Neural crest cell (in vitro differentiated cells): ENCODE measurements at places on chromosomes 11 and 22. TPM values are rescaled to one million over a fixed set of nuclear protein-coding genes. Genes with fewer than 3 reads are reported as not detected.

The PKDREJ gene
- total RNA-seq: 0.02 TPM in 1 of 2 replicates, not detected in the other

The TNNT3 gene
- total RNA-seq: not detected in 2 replicates

The DNAL4 gene
- 18.0 and 18.9 TPM in 2 replicates for total RNA-seq

The GLYATL2 gene
- total RNA-seq: 2.3 and 2.4 TPM in 2 replicates

The CSF2RB gene
- not detected in 2 replicates for total RNA-seq

The FGF19 gene
- total RNA-seq: 0.21 and 0.34 TPM in 2 replicates

The OSM gene
- total RNA-seq: not detected in 2 replicates

The KLHL35 gene
- total RNA-seq: 9.4 and 11.6 TPM in 2 replicates

The FXYD2 gene
- 0.18 and 0.26 TPM in 2 replicates for total RNA-seq

DNA sequence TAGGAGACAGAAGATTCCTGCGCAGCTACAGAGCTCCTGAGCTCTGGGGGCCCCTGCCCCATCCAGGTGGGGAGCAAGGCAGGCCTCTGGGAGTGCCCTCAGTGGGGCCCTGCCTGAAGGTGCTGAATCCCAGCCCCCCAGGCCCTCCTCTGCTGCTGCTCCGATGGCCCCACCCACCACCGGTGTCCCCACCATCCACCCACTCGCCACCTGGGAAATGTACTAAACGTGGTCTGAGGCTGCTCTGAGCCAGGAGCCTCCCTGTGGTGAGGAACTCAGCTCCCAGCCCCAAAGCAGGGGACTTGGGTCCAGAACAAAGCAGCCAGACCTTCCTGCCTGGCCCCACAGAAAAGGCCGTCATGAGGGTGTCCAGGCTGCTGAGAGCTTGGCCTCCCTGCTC, 289.4 kb downstream of the CTTN start:
- no peak for DNase-seq

- DNase-seq: no peak
Measured at GRCh38 chr11:47289856-47290255, 19.9 kb downstream of the MADD start.

GRCh38 chr11:2466869-2467694, 22.3 kb downstream of the KCNQ1 start:
- no peak for DNase-seq

- DNase-seq: no peak
Measured at GRCh38 chr11:69401715-69402114, 79.7 kb upstream of the LINC01488 start.

- DNase-seq: no peak
Measured at GRCh38 chr22:39169797-39170466, 17.5 kb upstream of the CBX7 start.

DNA sequence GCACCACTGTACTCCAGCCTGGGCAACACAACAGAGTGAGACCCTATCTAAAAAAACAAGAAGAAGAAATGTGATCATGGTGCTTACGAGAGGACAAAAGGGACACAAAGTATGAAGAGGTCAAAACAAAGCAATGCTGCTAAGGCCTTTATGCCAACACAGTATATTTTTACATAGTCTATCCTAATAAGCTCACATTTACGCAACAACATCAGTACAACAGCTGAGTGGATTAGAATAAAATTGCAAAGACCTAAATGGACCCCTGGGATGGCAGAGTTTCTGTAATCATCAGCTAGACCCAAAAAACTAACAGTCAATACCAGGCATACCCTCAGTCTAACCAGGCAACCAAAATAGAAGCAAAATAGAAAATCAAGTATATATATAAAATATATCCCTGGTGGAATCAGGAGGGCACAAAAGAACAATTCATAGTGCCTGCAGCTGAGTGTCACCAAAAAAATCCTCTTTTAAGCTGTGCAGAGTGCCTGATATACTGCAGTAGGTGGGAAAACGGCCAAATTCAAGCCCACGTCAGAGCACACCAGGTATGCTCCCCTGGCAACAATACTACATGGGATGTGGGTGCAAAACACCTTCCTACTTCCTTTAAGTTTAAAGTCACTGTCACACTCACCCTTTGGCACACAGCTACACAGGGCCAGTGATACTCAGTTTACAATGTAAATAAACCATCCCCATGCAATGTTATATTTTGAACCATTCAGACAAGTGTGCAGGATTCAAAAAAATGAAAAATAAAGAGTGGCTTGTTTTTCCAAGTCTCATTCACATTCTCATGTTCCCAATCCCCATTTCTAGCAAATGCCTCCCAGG, 57.8 kb downstream of the RBFOX2 start:
- no peak for DNase-seq

GRCh38 chr22:36828815-36829214, 12.0 kb upstream of the PVALB start:
- no peak for DNase-seq

GRCh38 chr11:79244241-79244772, 196.5 kb downstream of the TENM4 start:
- DNase-seq: no peak

- DNase-seq: no peak
Measured at GRCh38 chr11:2389377-2390026, 11.0 kb upstream of the TSSC4 start.

DNA sequence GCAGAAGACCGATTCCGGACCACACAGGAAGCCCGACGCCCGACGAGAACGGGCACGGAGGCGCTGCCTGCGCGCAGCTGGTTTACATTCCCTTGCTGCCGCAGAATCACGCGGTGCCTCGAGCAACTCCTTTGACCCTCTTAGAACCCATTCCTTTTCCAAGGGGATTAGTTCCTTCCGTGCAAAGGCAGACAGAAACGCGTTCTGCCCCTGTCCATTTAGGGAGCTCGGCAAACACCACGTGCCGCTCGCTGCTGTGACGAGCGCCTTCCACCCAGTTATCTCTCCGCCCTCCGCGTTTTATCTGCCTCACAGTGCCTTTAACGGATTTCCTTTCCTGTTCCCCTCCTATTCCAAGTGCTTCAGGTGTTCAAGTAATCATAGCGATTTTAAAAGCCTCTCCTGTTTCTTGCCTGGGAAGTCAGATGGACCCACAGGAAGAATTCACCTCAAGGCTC, 24.1 kb upstream of the MICAL3 start:
- no peak for DNase-seq

GRCh38 chr11:60018058-60018457, 1.1 kb downstream of the OOSP4B start:
- no peak for DNase-seq

DNA sequence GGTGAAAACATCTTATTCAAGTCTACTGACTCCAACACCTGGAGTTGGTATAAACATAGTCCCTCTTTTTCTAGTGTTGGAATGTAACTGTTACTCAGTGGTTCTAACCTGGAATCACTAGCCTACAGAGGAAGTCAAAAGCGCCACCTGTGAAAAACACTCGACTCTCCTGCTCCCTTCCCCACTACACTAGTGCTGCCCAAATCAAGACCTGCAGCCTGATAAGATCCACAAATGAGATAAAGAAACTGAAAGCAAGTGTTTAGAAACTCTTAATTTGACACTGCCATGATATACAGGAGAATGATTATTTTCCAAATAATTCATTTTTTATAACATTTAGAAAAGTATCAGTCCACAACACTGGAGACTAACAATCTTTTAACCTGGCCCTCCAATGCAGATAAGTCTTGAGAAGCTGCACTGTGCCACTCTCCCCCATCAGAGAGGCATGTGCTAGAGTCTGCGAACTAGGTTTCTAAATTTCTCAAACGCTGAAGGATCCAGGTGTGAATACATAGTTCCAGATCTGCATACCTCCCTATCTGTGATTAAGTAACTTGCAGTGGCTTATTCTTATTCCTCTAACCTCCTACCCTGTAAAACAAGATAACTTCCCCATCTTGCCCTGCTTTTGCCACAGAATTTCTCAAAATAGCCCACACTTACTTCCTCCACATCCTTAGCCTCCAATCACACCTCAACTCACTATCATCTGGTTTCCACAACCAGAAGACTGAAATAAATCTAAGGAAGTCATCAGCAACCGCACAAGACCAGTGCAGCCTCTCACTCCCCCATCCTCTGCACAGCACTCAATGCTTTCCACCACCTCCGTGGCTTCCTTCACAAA, 88.1 kb downstream of the RRAS2 start:
- DNase-seq: no peak

GRCh38 chr11:76684516-76684915, 14.0 kb upstream of the LRRC32 start:
- DNase-seq: no peak

DNA sequence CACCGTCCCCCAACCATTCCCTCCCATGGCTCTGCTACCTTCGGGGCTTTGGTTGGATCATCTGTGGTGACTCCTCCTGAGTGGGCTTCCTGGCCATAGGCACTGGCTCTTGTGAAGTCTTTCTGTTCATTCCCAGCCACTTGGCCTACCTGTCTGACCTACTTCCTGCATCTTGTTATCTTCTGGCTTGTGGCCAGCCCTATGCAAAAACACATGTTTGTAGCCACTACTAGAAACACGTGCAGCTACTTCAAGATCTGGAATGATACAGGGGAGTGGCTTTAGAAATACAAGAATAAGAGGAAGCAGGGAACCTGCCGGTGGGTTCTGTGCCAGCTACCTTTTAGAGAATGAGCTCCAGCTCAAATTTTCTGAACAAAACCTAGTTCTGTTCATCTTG, 20.9 kb downstream of the RCOR2 start:
- no peak for DNase-seq

DNA sequence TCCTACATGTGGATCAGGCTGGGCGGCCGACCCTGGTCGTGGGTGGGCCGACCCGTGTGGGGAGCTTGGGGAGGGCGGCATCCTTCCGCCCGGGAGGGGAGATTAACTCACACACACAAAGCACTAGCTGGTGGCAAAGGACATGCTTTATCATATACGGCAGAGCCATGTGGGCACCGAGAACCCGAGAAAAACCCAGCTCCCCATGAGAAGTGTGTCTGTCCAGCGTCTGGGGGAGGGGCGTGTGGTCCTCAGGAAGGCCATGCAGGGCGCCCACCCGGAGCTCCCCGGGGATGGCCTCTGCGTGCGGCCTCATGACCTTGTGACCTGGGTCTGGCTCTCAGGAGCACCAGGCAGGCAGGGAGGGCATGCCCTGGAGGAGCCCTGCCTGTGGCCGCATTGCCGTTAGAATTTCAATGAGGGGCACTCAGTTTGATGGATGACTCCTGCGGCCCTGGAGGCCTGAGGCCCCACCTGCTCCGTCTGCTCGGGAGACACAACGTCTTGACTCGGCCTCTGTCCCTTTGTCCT, 39.4 kb upstream of the TOLLIP start:
- DNase-seq: peak; percentile 37

DNA sequence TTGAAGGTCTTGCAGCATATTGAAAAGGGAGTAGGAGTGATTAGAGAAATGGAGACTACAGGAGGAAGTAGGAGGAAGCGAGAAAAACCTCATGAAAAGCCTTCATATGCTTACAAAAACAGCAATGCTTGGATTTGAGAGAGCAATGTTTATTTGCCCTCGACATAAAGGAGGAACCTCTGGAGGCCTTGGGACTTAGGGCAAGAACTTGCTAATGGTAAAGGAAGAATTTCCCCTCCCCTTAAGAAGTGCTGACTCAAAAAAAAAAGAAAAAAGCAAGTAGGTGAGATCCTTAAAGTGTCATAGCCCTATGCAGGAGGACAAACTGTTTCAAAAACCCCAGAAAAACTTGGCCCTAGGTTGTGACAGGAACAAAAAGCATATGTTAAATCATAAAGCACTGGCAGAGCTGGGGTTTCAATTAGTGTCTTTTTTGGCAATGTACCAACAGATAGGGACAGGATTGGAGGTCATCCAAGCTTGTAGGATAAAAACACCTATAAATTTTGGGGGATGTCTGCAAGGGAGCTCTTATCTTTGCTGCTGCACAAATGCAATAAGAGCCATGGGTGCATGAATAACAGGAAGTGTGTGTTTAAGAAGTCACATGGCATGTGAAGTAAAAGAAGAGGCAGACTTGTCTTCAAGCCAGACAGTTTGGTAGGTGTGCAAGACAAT, 4.9 kb downstream of the GLYAT start:
- no peak for DNase-seq

DNA sequence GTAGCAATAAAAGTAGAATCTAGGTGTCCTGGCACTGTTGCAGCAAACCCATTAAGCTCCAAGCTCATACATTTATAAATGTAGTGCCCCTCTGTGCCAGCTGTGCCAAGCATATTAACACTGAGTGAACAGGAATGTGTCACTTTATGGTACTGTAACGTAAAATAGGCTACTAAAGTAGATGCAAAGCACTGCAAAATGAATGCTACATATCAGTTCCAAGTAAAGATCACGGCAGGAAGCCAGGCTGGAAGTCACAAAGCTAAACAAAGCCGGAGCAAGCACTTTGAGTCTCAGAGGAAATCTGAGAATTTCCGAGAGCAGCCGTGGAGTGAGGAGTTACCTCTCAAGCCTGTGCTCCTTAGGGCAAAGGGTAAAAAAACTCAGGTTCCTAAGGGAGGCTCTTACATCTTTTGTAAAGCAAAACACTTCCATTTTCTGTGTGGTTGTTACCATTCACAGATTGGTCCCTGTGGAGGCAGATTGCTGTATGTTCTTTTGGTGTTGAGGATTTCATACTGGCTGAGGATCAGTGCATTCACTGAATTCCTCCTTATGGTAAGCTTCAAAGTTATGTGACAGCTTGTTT, 85.7 kb downstream of the WNT11 start:
- DNase-seq: no peak

GRCh38 chr11:35061516-35062440, 77.2 kb upstream of the CD44 start:
- no peak for DNase-seq

GRCh38 chr11:80415580-80415979, 974.8 kb upstream of the TENM4 start:
- DNase-seq: no peak

GRCh38 chr11:75029836-75030631, 41.3 kb downstream of the NEU3 start:
- no peak for DNase-seq

- peak; percentile 38 for DNase-seq
Measured at GRCh38 chr22:45008751-45009605, 827 bp downstream of the PHF21B start.

DNA sequence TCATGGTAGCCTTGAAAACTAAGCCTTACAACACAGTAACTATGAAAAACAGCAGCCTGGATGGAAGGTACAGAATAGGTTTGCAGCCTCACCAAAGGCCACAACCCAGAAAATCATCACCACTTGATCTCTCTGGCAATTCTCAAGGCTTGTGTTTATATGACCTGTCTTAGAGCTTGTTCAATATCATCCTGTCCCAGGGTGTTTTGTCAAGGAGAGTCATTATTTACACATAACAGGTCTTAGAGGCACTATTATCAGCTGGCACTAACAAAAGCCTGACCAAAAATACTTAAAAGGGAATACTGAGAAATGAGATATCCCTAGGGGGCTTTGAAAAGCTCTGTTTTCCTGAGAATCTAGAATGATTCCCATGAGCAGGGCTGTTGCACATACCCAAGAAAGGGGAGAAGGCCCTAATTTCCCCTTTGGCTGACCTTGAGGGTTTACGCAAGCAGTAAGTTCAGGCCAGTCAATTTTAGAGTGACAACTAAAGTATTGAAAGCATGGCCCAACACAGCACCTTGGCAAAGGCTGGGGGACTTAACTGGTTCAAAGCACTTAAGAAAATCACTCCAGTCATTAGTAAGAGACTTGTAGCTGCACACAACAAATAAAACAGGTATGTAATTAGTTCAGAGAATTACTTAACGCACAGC, 7.9 kb downstream of the SC5D start:
- no peak for DNase-seq
